Stimulated activated CD4-positive, alpha-beta T cell treated with anti-CD3 and anti-CD28 coated beads, Interleukin-4, amount 100 ng/mL, for 1 hour (primary cell): ENCODE measurements at places on chromosomes 5 and 9.

GRCh38 chr9:89984214-89984613 lies 379.4 kb downstream of the GADD45G start:
- DNase-seq: no peak

DNA sequence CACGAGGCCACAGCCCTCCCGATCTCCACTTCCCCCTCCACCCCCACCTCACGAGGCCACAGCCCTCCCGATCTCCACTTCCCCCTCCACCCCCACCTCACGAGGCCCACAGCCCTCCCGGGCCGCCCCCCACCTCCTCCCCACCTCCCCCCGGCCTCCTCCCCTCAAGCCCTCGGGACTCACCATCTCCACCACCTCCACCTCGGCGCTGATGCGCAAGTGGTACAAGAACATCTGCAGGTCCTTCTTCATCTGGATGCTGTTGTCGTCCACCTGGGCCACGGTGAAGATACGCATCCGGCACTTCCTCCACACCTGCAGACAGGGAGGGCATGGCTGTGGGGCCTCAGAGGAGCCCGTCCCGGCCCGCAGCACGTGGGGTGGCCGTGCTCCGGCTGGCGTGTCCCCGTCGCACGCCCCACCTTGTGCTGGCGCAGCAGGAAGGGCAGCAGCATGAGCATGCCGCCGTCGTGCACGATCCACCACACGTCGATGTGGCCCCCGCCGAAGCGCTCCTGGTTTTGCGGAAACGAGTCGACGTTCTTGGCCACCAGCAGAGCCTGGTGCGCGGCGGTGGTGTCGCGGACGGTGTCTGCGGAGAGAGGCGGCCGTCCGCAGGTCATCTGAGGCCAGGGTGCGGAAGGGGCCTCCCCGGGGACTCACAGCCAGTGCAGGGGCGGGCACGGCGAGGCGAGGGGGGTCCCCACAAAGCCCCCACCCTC lies 48.0 kb downstream of the SLC12A7 start:
- no peak for DNase-seq

DNA sequence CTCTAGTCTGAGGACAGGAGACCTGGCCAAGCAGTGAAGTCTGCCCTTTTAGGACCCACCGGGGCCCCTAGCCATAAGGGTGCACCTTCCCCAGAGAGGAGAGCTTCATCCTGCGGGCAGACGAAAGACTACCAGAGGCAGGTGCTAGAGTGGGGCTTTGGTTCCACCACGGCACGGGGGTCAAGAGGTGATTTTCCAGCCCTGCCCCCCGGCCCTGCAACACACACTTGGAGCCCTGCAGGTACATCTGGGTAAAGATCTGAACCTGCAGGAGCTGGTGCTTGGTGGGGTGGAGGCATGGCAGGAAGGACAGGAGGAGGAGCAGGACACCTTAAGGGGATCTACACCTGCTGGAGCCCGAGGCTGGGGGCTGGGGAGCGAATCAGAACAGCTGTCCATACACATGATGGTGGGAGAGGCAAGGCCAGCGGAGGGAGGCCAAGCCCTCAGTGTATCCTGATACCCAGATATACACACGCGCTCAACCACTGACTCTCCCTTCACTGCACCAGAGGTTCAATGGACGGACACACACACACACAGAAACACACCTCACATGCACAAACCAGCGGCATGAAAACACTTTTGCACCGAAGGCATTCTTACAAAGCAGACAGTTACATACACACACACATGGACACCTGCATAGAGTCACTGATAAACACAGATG lies 98.4 kb upstream of the MVB12B start:
- no peak for DNase-seq

GRCh38 chr9:105259731-105260612 lies 15.5 kb downstream of the SLC44A1 start:
- DNase-seq: no peak

DNA sequence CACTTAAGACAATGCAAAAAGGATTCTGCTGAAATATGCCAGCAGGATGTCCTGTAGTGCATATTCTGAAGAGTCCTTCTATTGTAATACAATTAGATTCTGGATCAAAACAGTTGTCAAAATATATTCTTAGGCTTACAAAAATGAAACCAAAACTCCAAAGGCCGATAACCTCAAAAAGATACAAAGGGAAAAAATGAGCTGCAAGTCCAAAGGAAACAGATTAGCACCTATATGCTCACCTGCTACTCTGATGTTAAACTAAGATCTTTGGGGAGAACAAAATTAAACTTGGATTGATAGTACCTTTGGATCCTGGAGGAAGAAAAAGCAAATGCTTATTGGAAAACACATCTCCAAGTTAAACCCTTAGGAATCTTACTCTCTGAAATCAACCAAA lies 397.1 kb downstream of the SPATA31D1 start:
- no peak for DNase-seq

DNA sequence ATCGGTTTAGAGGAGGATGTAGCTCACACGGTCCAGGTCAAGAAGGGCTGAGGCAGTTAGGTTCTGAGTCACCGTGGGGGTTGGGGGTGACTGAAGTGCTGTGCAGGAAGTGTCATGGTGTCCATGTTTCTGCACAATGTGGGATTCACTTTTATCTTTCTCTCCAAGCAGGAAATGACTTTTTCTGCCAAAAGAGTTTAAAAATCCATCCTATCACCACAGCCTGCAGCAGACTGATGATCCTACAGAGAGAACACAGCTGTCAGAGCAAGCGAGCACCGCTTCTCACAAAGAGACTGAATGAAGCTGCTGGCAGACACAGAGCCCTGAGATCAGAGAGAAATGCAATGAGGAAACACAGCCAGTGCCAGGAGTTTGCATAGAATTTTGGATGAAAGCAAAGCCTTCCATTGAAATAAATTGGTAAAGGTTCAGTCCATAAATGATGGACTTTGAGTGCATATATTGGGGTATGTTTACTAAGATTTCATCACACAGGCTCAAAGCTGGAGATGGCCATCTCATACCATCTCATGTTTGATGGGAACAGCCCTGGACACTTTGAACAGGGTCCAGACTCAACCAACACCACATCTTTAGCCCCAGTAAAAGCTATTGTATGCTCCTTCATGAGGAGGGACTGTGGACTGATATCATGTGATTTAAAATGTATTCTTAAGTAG lies 213.9 kb upstream of the FBXL7 start:
- no peak for DNase-seq

GRCh38 chr9:93678199-93679019 lies 102.0 kb downstream of the PHF2 start:
- DNase-seq: no peak

DNA sequence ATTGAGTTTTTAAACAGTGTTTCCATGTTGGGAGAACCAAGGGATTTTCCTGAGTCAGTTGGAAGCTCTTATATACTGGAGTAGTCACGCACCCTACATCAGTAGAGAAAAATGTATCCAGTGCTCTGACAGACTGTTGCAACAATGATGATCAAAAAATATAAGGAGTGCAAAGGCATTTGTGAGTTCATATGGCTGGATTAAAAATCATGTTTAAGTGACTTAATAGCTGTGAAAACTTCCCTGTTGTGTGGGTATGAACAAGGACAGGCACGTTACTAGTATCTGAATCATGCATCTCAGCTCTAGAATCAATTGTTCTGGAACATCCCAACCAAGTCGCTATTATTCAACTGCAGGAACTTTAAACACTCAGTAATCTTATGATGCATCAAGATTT lies 229.7 kb downstream of the ROR2 start:
- DNase-seq: no peak

GRCh38 chr5:62780888-62781287 lies 202.3 kb downstream of the LRRC70 start:
- DNase-seq: no peak

- DNase-seq: no peak
These were observed 2.1 kb downstream of the NEURL1B start for GRCh38 chr5:172642926-172643871.

GRCh38 chr9:129272348-129273025 lies 94.4 kb upstream of the IER5L start:
- DNase-seq: no peak

DNA sequence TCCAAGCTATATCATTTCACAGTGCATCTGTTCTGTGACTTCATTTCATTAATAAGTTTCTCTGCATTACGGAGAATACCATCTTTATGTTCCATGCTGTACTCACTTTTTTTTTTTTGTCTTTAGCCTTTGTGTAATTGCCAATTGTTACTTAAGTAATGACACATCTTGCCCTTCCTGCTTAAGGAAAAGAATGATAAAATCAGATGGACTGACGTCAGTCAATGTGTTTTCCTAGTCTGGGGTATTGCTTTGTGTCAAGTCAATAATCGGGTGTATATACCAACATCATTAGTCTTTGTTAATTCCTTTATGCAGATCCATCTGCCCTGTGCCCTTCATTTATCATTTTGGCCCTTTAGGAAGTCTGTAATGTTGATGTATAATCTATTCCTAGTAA lies 133.5 kb downstream of the CD180 start:
- DNase-seq: no peak

- no peak for DNase-seq
These were observed 77.5 kb upstream of the PANK3 start for GRCh38 chr5:168656633-168657032.

DNA sequence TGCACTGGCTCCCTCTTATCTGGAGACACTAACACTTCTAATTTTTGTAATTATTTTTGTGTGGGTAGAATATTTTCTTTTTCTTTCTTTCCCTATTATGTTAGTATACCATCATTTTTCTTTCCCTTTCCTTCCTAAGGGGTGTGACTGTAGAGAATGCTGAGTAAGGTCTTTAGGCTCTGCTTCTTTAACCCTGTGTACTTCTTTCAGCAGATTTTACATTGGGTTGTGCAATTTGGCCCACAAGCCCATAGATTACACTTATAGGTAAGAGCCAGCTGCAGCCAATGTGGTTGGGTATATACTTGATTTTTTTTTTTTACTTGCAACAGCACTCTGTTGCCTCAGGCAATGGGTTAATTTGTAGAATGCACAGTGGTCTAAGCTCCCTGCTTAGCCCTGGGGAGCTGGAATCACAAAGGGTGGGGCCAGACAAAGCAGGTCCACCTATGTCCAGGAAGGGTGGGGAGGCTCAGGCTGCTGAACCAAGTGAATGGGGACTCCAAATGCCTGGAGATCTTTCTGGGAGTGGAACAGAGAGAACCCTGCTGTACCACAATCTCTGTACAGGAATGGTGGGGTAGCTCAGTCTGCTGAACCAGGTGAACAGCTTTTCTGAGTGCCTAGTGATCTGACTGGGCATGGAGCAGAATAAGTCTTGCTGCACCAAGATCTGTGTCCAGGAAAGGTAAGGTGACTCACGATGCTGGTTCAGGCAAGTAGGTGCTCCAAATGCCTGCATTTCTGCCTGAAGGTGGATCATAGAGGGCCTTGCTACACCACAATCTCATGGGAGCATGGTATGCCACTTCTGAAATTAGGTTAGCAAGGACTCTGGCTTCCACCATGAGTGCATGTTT lies 64.9 kb downstream of the SLC25A46 start:
- DNase-seq: no peak
